NCI-H2029 (cell line): ENCODE measurements at places on chromosomes 12 and 14.
A peak's percentile ranks its signal among the peaks of the same experiment; 100 is the strongest.

GRCh38 chr12:121748571-121749265, 36.2 kb downstream of the TMEM120B start:
- DNase-seq, result no peak

- no peak for DNase-seq
Measured at GRCh38 chr12:13062669-13063068, 18.5 kb downstream of the FAM234B start.

DNA sequence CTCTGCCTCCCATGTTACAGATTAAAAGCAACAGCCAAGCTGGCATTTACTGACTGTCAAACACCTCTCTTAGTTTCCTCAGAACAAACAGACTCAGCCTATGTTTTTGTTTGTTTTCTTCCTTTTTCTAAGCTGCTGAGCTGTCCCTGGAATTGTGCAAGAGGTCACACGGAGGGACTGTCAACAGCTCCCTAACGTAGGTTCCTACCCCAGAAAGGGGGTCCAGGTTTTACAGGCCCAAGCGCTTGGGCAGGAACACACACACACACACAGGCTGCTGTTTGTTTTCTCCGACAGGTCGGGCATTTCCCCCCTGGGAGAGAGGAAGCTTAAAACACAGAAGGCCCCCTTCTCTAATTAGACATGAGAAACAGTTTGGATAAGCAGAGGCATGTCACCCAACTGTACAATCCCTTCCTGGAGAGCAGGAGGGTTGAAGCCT, 739.6 kb upstream of the TBX3 start:
- peak; percentile 34 for DNase-seq

DNA sequence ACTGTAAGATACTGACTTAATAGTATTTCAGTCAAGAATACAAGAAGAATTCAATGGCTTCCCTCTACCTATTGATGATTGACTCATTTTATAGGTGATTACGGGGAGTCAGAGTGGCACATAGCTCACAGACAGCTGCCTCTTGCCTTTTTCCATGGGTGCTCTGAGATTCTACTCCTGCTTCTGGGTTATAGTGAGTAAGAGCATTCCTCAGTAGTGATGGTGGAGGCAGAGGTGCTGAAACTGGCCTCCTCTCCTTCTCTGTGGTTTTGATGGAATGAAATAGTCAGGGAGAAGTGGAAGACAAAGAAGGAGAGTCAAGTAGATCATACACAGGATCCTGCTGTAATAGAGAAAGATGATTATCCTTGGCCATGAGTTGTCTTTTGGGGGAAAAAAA, 438.2 kb upstream of the FAR2 start:
- no peak for DNase-seq

- no peak for DNase-seq
Measured at GRCh38 chr12:7749442-7749841, 2.3 kb upstream of the CLEC4C start.

- DNase-seq, result no peak
Measured at GRCh38 chr12:100591979-100592378, 18.5 kb downstream of the GAS2L3 start.
